ENCODE measurements at places on chromosomes 4 and X.

GRCh38 chrX:72273718-72274117 lies 3.3 kb downstream of the RPS4X start:
- DNase-seq, result peak; percentile 37

DNA sequence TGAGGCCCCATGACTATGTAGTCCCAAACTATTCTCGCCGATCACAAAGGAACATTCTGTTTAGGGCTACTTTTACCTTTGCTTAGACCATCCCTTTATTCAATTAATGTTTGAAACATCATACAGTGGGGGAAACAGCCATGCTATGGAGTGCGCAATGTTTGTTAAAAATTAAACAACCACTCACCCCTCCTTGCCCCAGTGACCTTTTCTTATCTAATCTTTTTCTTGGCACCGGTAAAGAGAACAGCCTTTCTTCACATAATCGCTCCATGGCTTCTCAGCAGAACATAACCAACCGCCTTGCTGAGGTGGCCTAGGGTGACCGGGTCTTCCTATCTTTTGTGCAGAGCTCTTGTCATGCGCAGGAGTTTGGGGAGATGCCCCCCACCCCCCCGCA lies 152.6 kb downstream of the VCX3A start:
- DNase-seq, result no peak

- no peak for DNase-seq
Observed at GRCh38 chrX:23900220-23900797, 7.4 kb downstream of the APOO start.

GRCh38 chr4:123974386-123975149 lies 578.0 kb downstream of the SPRY1 start:
- no peak for DNase-seq

GRCh38 chr4:132346016-132346415 lies 803.1 kb upstream of the PCDH10 start:
- no peak for DNase-seq

- no peak for DNase-seq
Observed at GRCh38 chrX:13622401-13622964, 30.5 kb upstream of the TCEANC start.

DNA sequence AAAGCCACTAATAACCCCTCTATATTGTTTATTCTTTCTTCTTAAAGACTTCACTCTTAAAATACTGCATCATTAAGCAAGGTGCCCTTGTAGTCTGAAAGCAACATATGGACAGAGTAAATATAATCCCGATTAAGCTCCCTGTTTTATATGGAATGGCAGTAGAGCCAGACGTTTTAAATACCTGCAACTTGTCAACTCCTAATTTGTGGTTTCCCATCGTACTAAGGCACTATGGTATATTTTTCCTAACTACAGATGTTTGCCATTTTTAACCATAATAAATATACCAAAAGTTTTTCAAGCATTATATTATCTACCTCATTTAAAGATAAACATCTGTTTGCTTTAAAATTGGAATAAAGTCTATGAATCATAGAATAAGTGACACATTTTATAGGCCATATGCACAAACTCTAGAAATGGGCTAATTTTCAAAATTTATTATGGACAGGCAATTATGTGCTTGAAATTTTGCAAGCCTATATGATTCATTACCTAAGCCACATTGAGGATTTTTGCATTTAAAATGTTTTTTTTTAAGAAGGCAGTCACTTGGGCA lies 194.6 kb downstream of the FRMPD4 start:
- no peak for DNase-seq
